ENCODE measurements at places on chromosomes 1 and 21.

DNA sequence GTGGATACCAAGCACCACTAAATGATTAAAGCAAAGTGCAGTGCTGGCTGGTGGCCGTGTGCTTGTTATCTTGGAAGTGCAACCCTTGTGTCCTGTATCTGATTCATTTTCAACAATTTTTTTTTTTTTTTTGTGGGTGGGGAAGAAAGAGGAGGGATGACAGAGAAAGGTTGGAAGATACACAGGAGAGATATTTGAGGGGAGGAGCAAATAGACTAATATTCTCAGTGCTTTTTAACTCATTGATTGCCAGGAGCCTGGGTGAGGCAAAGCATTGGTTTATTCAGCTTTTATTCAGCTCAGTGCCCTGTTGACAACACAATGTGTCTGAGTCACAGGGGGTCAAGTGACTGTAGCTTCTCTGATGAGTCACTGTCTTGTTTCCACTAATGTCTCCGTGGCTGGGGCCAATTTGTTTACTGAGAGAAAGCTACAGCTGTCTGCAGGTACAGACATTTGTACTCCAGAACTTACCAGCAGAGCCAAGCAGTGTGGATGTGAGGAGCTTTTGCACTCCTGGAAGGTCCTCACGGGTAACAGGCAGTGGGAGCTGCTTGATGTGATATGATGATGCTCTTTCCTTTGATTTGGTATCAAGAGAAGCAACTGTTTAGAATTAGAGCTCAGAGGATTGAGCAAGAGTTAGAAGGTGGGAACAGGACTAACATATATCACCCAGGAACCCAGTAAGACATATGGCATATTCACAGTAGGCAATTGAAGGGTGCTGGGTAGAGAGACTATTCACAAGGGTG lies 23.6 kb upstream of the DNM3 start:
- peak; percentile 21 for DNase-seq

DNA sequence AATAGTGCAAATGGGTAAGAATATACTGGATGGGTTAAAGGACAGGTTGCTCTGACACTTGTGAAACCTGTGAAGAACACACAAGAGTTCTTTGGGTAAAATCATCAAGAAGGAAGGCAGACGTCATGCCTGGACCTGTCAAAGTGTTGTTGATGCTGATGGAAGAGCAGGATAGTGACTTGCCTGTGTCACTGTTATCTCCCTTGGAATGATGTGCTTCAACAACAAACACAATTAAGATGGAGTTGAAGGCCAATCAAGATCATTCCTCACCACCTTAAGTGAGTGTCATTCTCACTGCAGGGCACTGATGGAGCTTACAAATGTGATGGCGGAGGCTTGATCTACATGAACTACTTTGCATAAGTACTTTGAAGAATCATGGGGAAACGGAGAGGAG lies 73.2 kb downstream of the LRRN2 start:
- no peak for DNase-seq

DNA sequence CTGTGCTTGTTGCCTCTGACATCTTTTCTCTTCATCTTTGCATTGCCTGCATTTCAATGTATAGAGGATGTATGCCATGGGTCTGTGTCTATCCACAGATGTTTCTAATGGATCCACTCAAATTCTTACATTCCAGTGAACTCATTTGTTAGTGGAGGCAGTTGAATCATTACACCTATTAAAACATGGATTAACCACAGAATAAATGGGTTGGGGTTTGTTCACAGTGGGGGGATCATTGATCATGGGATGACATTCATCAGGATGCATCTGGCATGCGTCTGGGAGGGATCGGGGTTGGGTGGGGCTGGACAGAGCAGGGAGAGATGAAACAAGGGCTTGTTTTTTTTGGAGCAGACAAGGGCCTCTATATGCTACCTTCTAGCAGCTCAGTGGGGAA lies 182.5 kb downstream of the RHOU start:
- DNase-seq = no peak

GRCh38 chr1:226664413-226665101 lies 74.5 kb downstream of the ITPKB start:
- DNase-seq = no peak

DNA sequence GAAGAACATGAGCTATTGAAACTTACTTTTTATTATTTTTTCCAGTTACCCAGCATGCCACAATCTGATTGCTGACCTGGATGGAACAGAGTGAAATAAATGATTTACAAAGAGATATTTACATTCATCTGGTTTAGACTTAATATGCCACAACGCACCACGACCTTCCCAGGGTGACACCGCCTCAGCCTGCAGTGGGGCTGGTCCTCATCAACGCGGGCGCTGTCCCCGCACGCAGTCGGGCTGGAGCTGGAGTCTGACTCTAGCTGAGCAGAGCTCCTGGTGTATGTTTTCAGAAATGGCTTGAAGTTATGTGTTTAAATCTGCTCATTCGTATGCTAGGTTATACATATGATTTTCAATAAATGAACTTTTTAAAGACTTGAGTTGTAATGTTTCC lies 243.9 kb downstream of the SDCCAG8 start:
- DNase-seq = no peak

- no peak for DNase-seq
Observed at GRCh38 chr1:59638231-59638711, 176.5 kb upstream of the HOOK1 start.

DNA sequence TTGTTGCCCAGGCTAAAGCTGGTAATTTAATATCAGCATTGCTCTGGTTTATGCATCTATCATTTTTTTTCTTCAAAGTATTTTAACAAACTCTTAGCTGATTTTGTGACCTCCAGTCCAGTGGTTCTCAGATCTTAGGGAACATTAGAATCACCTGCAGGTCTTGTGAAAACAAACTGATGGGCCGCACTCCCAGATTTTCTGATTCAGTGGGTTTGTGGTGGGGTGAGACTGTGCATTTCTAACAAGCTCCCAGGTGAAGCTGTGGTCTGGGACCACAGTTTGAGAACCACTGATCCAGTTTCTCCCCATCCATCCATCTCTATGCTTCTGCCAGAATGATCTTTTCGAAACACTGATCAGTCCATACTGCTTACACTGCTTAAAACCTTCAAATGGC lies 305.7 kb upstream of the USP24 start:
- DNase-seq = no peak

- no peak for DNase-seq
Observed at GRCh38 chr1:192506741-192507155, 68.8 kb upstream of the RGS1 start.

DNA sequence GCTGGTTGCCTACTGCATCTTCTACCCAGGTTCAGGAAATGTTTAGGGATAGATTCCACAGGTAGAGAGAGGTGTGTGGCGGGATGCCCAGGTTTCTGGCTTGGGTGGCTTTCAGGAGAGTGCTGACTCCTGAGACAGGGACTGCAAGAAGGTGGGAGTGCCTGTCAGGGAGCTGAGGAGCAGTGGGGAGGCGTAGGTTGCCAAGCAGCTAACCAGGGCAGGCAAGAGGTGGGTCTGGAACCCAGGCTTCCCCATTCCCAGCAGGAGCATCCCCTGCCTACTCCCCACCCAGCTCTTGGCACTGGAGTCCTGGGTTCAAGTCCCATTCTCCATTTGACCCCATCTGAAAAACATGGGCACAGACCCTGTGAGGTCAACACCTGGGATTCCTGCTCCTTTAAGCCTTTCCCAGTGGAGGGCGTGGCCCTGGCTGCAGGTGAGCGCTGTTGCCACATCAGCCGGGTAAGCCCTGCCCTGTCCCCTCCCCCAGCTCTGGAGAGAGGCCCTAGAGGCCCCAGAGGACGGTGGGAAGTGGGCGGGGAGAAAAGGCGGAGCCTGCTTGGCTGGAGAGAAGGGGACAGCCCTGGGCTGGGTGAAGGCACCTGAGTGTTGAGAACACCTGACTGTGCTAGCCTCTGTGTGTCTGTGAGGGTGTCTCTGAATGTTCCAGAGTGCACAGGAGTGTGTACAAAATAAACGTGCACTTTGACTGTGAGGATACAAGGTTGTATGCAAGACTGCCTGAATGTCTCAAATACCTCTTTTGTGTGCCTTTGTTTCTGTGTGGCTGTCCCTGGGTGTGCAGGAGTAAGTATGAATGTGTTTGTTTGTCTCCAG lies 14.0 kb upstream of the SYNC start:
- peak; percentile 61 for DNase-seq

DNA sequence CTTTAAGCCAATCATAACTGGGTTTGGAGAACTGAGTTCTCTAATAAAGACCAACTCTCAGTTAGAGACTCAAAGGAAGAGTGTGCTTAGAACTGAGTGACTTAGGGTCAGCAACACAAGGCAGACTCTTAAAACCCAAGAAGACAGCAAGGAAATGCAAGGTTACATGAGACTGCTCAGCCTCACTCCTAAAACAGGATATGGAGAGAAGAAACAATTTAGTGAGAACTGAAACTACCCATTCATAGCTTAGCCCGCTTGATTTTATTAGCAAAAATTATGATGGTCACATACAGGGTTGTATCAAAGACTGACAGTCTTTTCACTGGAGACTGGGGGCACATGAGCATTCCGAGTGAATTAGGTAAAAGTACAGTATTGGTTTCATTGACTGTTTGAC lies 78.9 kb upstream of the DMRTA2 start:
- no peak for DNase-seq

DNA sequence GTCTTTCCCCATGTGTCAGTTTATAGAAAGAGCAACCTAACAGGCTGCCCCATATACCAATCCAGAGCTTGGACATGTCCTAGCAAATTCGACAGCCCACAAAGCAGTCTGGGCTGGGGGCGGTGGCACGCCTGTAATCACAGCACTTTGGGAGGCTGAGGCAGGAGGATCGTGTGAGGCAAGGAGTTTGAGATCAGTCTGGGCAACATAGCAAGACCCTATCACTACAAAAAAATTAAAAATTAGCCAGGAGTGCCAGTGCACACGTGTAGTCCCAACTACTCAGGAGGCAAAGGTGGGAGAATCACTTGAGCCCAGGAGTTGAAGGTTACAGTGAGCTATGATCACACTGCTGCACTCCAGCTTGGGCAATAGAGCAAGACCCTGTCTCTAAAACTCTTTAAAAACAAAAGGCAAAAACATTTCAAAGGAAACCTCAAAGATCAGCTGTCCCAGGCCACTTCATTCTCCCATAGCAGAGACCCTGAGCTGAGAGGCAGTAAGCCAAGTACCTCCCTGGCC lies 54.4 kb downstream of the SETD4 start:
- DNase-seq = no peak

DNA sequence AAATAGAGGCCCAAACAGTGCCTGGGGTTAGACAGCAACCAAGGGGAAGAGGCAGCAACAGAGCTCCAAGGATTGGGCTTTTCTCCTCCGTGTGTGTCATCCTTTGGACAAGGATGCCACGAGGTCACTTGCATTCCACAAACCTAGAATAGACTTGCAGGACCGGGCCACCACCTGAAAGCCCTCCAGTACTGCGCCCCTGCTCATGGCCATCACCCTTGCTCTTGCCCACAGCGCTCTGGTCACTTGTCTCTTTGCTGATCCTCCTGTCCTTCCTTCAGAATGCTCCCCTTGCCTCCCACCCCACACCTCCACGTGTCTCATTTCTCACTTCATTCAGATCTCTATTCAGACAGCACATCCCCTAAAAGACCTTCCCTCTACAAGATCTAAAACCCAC lies 247.4 kb downstream of the MATN1 start:
- DNase-seq = no peak

- no peak for DNase-seq
Observed at GRCh38 chr21:31233711-31234110, 110.3 kb downstream of the TIAM1 start.

GRCh38 chr1:206467915-206468314 lies 2.4 kb upstream of the IKBKE start:
- DNase-seq = no peak

DNA sequence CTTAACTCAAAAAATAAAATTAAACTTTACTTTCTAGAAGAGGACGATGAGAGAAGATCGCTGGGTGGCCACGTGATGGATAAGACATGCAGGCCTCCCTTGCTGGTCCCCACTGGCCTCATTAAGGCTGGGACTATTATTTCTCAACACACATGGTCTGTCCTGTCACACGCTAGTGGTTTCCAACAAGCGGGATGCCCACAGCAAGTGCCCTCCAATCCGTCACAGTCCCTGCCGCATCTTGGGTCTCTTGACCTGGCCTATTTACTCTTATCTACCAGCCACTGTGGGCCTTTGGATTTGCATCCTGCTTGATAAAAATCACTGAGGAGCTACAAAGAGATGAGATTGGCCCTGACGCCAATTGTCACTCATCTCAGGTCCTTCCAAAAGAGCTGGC lies 30.0 kb downstream of the CAPZB start:
- no peak for DNase-seq

GRCh38 chr1:12416744-12417143 lies 186.9 kb downstream of the VPS13D start:
- DNase-seq = no peak

DNA sequence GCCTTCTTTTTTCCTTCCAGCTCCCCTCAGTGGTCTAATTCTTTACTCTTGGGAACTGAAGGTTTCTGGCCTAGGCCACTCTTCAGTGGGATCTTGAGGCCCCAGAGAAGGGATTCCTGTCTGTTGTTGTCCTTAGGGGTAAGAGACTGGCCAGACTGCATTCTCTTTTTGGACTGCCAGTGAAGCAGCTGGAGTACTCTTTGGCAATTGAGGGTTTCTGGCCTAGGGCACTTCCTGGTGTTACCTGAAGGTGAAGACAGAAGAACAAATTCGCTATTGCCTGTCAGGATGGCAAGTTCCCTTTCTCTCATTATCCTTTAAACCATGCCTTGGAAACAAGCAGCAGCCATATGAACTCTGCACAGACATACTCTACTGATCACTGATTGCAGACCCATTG lies 286.6 kb upstream of the ZP4 start:
- DNase-seq = no peak

GRCh38 chr1:33043267-33044092 lies 6.8 kb upstream of the AK2 start:
- no peak for DNase-seq

GRCh38 chr1:21451212-21451611 lies 11.3 kb downstream of the NBPF3 start:
- DNase-seq = no peak

DNA sequence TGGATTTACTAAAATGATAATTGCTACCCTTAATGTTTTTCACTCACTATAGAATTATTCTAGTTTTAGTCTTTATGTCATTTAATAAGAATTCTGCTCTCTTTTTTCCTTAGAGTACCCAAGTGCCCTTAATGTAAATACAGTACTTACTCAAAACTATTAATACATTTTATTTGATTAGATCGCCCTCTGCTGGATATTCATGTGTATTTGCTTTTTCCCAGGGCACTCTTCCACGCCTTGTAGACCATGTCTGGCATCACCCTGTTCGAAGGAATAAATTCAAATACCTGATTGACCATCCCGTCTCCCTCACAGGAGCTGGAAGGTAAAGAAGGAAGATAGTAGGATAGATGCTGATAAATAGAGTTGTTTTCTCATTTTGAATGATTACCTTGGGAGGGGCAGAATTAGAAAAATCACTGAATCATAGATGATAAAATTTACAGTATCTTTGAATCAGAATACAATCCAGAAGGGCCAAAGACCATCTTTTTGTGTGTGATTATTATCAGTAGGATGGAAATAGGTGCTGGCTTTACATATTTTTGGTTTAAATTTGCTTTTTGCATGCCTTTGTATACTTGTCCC lies 4.1 kb downstream of the AXDND1 start:
- DNase-seq = peak; percentile 5
